ENCODE measurements at places on chromosomes 6 and 20.

GRCh38 chr6:17334265-17334664, 53.1 kb downstream of the RBM24 start:
- no peak for DNase-seq

DNA sequence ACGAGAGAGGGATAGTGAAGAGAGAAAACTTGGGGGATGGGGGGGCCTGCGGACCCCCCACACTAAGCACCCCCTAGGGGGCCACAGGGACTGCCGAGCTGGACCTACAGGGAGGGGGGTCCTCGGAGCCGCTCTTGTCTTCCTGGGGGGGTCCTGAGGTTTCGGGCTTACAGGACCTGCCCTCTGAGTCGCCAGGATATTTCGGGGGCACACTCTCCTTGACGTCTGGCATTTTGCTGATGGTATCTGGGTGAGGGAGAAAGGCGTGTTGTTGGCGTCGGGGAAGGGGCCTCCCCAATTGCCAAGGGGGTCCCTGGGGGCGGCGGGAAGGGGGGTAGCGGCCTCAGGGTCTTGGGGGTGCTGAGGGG, 516 bp downstream of the TCP11 start:
- DNase-seq, result no peak

DNA sequence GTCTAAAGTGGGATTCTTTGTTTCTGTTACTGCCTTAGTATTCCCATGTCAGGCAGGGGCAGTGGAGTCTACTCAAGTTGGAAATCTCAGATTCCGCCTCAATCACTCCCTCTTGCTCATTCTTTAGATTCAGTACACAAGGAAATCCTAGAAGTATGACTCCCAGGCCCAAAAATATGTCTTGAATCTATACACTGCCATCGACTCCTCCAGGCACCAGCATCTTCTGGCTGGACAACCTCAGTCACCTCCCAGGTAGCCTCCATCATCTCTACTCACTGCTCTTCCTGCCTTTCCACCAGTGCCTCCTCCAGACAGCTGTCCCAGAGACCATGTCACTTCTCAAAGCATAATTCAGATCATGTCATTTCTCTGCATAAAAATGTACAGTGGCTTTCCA, 329.9 kb downstream of the CDC5L start:
- no peak for DNase-seq

- DNase-seq, result no peak
Measured at GRCh38 chr6:35147026-35147425, 5.9 kb upstream of the TCP11 start.

- no peak for DNase-seq
Measured at GRCh38 chr20:46627234-46627633, 24.0 kb downstream of the SLC13A3 start.

GRCh38 chr6:100188754-100189153, 194.7 kb upstream of the MCHR2 start:
- no peak for DNase-seq

GRCh38 chr6:53579338-53579737, 34.4 kb upstream of the GCLC start:
- DNase-seq, result no peak

Measured in tibial artery (tissue), 4 donors.